ENCODE measurements at places on chromosomes 1 and 21.

- DNase-seq = no peak
Observed at GRCh38 chr1:11806307-11806936, 431 bp downstream of the CLCN6 start.

DNA sequence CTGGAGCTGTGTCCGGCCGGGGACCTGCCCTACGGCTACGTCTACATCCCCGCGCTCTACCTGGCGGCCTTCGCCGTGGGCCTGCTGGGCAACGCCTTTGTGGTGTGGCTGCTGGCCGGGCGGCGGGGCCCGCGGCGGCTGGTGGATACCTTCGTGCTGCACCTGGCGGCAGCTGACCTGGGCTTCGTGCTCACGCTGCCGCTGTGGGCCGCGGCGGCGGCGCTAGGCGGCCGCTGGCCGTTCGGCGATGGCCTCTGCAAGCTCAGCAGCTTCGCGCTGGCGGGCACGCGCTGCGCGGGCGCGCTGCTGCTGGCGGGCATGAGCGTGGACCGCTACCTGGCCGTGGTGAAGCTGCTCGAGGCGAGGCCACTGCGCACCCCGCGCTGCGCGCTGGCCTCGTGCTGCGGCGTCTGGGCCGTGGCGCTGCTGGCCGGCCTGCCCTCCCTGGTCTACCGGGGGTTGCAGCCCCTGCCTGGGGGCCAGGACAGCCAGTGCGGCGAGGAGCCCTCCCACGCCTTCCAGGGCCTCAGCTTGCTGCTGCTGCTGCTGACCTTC is 412 bp downstream of the GPR25 start:
- DNase-seq = no peak

DNA sequence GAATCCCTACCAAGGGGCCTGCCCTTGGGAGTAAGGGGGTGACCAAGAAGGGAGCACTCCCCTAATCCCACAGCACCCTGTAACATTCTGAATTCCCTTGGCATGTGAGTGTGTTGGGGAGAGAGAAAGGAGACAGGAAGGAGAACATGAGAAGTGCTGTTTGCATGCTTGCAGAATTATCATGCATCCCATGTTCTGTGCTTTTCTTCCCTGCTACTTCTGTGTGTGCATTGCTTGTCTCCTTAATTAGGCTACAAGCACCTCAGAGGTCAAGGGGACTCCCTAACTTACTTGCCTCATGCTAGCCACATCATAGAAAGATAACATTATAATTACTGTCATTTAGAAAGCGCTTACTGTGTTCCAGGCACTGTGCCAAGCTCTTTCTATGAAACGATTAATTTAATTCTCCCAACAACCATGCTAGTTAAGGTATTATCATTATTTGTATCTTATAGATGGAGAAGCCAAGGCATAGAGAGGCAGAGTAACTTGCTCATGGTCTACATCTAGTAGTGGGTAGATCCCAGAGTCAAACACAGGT is 11.1 kb downstream of the NOS1AP start:
- no peak for DNase-seq

- no peak for DNase-seq
Observed at GRCh38 chr1:211640301-211640630, 35.2 kb downstream of the NEK2 start.

DNA sequence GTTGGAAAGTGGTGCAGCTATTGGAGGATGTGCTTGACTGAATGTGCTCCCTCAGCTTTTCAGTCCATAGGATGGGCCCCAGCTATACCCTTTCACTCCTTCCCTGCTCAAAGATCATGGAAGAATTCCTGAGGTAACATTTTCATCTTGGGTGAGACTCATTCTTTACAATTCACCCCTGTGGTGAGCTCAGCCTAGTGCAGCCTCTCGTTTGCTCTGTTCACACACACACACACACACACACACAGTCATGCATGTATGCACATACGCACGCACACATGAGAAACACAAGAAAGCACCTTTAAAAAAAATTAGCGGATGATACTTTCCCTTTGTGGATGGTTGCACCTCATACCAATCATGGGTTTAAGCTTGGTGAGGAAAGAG is 25.8 kb downstream of the CCN1 start:
- DNase-seq = no peak

- no peak for DNase-seq
Observed at GRCh38 chr1:213987927-213988506, at the start of gene PROX1. Gene PROX1 (plus strand): TSS chr1:213987973. CDS start chr1:213996536, 8,563 bp downstream.

- DNase-seq = no peak
Observed at GRCh38 chr1:96992871-96993270, 271.3 kb downstream of the PTBP2 start.

DNA sequence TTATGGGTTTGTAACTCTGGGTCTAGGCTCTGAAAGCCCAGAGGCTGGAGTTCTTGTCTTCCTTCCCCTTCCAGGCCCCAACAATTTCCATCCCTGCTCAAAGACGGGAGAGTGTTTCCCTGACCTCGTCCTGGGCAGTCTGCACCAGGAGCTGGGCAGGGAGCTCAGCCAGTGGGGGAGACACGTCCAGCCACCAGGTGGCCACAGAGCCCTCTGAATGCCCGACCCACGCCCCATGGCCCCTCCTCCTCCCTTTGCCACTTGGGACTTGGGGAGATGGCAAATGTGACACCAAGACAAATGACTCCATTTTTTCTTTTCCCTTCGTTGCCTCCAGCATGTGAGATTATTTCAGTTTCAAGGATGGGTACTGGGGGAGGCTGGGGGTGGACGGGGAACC is 159.9 kb upstream of the AJAP1 start:
- DNase-seq = no peak

GRCh38 chr1:37478890-37479254 is 4.5 kb downstream of the ZC3H12A start:
- DNase-seq = no peak

Data from activated CD8-positive, alpha-beta memory T cell treated with anti-CD3 and anti-CD28 coated beads, Interleukin-2, amount 50 U/mL, for 4 hours (primary cell).